Activated T-cell treated with anti-CD3 and anti-CD28 coated beads, Interleukin-2, amount 50 U/mL, for 24 hours (primary cell): ENCODE measurements at places on chromosomes 13 and 19.

- no peak for DNase-seq
Measured at GRCh38 chr13:38702669-38703068, 15.8 kb downstream of the FREM2 start.

- DNase-seq: no peak
Measured at GRCh38 chr19:48186541-48186991, 16.1 kb downstream of the ZSWIM9 start.

DNA sequence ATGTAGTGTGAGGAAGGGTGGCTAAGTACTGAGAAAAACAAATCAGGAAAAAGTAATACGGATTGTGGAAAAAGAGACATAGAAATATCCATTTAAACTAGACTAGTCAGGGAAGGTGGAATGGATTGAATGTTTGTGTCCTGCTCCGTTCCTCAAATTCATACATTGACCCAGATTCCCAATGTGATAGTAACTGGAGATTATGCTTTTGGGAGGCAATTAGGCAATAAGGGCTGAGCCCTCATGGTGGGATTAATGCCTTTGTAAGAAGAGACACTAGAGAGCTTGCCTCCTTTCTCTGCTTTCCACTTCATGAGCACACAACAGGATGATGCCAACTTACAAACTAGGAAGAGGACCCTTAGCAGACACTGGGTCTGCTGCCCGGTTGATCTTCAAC lies 765.2 kb upstream of the GPC6 start:
- no peak for DNase-seq

DNA sequence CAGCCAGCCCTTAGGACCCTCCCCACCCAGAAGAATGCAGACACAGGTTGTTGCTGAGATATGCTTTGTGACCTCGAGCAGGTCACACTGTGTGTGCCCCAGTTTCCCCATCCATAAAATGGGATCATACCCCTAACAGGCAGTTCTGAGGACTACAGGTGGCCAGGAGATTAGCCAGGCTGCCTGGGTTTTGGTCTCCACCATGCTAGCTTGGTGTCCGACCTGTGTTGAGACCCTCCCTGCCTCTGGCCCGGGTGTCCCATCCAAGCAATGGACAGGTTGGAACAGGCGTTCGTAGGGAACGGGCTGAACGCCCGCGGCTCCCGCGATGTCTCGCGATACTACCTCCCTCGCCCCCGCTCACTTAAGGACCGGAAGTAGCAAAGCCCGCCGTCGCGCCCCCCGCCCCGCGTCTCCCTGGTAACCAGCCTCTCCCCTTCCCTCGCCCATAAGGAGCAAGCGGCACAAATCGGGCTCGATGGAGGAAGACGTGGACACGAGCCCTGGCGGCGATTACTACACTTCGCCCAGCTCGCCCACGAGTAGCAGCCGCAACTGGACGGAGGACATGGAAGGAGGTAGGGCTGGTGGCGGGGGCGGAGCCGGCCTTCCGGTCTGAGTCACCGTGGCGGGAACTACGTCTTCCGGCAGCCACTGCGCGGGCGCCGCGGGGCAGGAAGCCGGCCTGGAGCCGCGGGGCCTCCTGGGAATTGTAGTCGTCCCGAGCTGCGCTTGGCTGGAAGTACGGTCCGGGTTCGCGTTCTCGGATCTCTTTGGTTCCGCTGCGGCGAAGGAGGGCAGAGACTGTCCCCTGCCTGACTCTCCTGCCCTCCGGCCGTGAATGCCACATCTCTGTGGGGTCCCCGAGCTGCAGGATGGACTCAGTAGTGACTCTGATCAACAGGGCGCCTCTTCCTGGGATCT lies 45.4 kb downstream of the SMIM24 start:
- peak; percentile 99 for DNase-seq

DNA sequence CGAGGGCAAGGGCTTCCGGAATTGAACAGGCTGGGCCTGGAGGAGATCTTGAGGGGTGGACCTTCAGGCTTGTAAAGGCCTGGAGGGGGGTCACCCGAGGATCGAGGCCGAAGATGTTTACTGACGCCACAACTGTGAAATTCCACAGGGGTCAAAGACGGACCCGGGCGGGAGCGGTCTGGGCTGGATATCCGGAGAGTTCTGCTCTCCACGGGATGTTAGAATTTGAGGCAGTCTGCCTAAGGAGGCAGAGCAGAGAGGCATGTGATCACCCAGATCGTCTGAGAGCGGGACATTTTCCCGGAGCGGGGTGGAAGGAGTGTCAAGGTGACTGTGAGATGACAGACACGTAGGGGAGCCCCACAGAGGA lies 13.2 kb downstream of the KLHL26 start:
- no peak for DNase-seq

- no peak for DNase-seq
Measured at GRCh38 chr13:40376296-40376849, 290.1 kb downstream of the FOXO1 start.

DNA sequence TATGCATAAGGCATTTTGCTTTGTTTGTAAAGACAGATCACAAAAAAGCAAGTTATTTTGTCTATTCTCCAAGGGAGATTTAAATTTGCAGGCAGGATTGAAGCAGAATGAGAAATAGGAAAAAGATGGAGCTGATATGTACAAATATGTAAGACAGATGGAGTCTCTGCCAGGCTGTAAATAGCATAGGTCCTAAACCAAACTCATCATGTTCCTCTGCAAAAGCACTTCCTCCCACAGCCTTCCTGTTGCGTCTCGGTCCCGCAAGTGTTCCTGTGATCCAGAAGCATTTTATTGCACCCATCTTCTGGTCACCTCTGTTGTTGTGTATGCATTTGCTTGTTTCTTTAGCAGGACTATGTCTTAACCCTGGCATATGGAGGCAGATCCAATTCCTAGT lies 95.7 kb upstream of the CLDN10 start:
- no peak for DNase-seq

DNA sequence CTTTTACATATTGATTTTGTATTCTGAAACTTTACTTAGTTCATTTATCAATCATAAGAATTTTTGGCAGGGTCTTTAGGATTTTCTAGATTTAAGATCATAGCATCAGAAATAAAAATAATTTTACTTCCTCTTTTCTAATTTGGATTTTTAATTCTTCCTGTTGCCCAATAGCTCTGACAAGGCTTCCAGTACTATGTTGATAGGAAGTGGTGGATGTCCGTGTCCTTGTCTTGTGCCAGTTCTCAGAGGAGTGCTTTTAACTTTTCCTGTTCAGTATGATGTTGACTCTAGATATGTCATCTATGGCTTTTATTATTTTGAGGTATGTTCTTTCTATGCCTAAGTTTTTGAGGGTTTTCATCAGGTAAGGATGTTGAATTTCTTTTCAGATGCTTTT lies 7.7 kb upstream of the KIR2DL4 start:
- DNase-seq: no peak

DNA sequence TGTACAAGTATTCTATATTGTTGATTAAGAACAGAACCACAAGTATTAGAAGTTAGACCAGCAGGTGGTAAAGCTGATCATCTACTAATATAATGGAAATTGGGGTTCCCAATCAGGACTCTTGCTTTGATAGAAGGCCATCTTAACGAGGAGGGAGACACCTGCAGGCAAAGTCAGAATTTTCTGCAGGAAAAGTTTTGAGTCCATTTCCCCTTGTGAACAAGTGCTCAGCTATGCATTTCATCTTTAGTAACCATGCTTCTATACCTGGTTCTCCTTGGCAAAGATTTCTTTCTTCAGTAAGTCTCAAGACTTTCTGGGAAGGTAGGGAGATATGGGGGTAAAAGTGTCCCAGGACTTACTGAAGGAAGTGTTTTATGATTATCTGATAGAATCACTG lies 36.1 kb upstream of the USPL1 start:
- no peak for DNase-seq

GRCh38 chr19:41325947-41326706 lies 16.2 kb downstream of the CCDC97 start:
- no peak for DNase-seq

GRCh38 chr19:35240327-35240726 lies 8.5 kb upstream of the LSR start:
- peak; percentile 22 for DNase-seq

DNA sequence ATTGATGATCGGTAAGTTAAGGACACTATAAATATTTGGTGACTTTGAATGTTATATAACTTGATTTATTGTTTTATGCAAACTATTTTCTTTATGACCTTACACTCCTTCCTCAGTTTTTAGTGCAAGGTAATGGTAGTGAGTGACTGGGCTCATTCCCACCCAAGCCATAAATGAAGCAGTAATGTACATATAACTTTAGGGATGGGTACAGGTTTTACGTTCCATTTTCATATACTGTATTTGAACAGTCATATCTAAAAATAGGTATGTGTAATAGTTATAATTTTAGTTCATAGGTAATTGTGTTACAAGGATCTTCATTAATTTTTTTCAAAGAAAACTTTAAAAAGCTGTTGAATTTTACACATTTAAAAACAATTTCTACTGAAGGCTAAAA lies 101.0 kb downstream of the PDS5B start:
- no peak for DNase-seq

- DNase-seq: no peak
Measured at GRCh38 chr19:7385062-7385461, 36.3 kb downstream of the ARHGEF18 start.

- DNase-seq: peak; percentile 59
Measured at GRCh38 chr13:25874907-25875306, 176.9 kb downstream of the SHISA2 start.

- DNase-seq: no peak
Measured at GRCh38 chr13:90105849-90106496, 1241.5 kb upstream of the MIR17HG start.
